GM13976 (cell line): ENCODE measurements at places on chromosomes 11 and 22.

GRCh38 chr22:46649141-46650077 is 29.2 kb downstream of the GRAMD4 start:
- DNase-seq, result no peak

- peak; percentile 18 for DNase-seq
Observed at GRCh38 chr11:121656328-121657090, 203.7 kb upstream of the SORL1-AS1 start.

GRCh38 chr22:47202819-47203553 is 440.5 kb downstream of the TBC1D22A start:
- no peak for DNase-seq

- no peak for DNase-seq
Observed at GRCh38 chr22:27709919-27710675, 91.5 kb downstream of the MN1 start.

DNA sequence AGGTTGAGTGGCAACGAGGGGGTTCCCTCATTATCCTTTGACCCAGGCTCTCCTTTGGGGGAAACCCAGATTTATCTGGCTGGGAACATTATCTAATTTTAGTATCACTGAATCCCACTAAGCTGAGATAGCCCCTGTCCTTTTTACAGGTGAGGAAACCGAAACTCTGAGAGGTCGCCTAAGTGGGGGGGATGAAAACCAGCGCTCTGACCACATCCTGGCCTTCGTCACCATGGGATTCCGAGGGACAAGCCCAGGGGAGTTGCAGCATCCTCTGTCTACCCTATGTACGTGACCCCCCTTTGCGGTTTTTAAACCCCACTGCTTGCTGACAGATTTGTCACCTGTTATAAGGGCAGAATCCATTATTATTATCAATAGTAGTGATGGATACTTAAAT is 61.0 kb downstream of the ISX start:
- peak; percentile 59 for DNase-seq

DNA sequence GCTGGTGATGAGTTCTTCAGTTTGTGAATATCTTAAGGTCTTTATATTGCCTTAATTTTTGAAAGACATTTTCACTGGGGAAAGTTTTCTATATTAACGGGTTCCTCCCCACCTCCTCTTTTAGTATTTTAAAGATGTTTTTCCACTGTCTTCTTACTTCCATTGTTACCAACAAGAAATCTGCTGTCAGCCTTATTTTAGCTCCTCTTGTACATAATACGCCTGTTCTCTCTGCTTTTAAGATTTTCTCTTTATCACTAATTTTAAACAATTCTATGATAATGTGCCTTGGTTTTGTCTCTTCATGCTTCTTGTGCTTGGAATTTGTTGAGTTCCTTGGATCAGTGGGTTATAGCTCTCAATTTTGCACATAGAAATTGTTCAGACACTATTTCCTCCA is 280.4 kb downstream of the DCDC1 start:
- DNase-seq, result no peak

GRCh38 chr11:73402834-73403185 is 26.6 kb downstream of the RELT start:
- peak; percentile 56 for DNase-seq

- DNase-seq, result no peak
Observed at GRCh38 chr22:26643418-26644100, 13.8 kb upstream of the MIAT start.

GRCh38 chr11:44904261-44905020 is 46.2 kb downstream of the TP53I11 start:
- DNase-seq, result no peak

GRCh38 chr11:118295815-118296454 is 8.6 kb upstream of the CD3E start:
- DNase-seq, result peak; percentile 41

DNA sequence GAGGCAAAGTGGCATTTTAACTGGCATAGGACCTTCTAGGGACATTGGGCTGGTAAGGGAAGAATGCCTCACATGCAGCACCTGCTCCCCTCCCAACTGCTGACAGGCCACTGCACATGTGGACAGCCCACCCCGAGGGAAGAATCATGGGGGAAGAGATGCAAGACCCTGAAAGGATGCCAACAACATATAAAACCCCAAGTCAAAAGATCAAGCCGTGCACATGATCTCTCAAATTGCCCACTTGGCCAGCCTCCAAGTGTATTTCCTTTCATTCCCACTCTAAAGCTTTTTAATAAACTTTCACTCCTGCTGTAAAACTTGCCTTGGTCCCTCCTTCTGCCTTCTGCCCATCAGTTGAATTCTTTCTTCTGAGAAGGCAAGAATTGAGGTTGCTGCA is 947.8 kb upstream of the CCDC90B start:
- DNase-seq, result no peak

DNA sequence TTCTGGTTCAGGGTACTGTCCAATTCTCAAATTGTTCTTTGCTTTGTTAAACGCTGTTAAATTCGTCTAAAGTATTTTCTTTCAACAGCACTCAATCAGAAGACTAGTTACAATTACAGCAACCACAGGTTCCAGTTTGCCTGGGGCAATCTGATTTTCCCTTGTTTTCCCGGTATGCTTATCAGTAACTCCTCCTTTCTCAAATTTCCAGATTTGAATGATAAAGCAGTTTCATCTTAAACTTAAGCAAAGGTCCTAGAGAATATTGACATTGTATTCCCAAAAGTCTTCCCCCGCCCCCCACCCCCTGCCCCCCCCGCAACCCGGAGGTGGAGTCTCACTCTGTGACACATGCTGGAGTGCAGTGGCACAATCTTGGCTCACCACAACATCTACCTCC is 10.5 kb upstream of the USP28 start:
- no peak for DNase-seq

GRCh38 chr11:61294717-61295595 is at the start of gene VWCE:
Gene VWCE, minus strand, starts transcription at chr11:61295316. Its CDS starts 279 bp downstream, at chr11:61295037.
- peak; percentile 95 for DNase-seq

- DNase-seq, result no peak
Observed at GRCh38 chr11:108565653-108566052, 27.9 kb downstream of the EXPH5 start.

DNA sequence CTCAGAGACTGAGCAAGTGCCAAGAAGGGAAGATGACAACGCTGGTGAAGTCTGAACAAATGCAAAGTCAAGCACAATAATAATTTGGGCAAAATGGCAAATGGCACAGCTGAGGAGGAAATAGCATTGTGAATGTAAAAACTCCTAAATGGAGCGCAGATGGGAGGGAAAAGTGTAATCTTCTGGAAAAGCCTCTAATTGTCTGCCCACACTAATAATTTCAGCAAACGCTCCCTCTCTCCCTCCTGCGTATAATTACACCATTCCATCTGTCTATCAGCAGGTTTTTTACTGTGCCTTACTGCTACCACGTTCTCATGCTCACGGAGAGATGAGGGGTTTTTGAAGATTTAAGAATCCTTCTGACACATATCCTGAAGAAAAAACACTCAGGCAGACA is 302.6 kb downstream of the KIRREL3 start:
- DNase-seq, result no peak

- DNase-seq, result no peak
Observed at GRCh38 chr11:69064394-69064957, 15.7 kb downstream of the TPCN2 start.

DNA sequence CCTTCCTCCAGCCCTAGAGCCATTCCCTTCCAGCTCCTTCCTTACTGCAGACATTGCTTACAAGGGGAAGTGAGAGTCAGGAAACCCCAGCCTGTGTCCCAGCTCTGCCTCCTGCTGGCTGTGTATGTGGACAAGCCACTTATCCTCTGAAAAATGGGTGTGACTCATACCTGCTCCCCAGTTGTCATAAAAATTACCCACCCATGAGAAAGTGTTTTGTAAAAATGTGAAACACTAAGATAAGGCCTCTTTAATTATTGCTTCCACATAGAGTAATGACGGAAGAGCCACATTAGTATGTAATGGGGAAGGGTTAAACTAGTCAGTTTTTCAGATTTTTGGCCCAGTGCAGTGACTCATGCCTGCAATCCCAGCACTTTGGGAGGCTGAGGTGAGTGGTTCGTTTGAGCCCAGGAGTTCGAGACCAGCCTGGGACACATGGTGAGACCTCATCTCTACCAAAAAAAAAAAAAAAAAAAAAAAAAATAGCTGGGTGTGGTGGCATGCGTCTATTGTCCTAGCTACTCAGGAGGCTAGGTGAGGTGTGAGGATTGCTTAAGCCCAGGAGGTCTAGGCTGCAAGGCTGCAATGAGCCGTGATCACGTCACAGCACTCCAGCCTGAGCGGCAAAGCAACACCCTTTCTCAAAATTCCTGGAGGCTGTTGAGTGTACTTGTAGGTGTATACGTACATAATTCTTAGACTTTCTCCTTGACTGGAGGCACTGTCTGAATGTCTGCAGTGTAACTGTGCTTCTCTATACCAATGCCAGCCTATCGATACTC is 84.9 kb downstream of the CTTN start:
- DNase-seq, result peak; percentile 72

- DNase-seq, result no peak
Observed at GRCh38 chr11:125326126-125326525, 161.6 kb downstream of the PKNOX2 start.

DNA sequence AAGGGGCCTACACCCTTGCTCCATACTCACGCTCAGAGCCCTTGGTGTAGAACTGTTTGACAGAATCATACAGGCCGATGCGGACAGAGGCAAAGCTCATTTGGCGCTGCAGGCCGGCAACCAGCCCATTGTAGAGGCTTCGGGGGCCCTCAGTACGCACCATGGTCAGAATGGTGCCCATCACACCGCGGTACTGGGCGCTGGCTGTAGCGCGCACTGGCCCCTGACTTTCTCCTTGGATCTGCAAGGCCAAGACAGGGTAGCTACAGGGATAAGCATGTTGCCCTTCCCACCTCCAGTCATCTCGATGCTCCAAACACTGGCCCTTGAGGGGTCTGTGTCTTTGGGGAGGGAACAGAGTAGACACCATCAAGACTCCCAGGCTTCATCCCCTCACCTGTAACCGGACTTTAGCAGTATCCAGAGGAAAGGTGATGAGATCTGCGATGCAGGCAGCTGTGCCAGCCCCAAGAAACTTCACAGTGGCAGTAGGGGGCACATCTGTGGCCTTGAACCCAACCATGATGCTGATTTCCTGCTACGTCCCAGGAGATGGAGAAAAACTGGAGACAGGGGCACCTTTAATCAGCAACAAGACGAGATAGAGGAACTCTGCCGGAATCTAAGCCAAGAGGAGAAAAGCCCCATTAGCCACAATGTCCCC is 4.7 kb downstream of the UCP2 start:
- DNase-seq, result no peak

- no peak for DNase-seq
Observed at GRCh38 chr11:6616596-6617250, 2.5 kb downstream of the TPP1 start.

DNA sequence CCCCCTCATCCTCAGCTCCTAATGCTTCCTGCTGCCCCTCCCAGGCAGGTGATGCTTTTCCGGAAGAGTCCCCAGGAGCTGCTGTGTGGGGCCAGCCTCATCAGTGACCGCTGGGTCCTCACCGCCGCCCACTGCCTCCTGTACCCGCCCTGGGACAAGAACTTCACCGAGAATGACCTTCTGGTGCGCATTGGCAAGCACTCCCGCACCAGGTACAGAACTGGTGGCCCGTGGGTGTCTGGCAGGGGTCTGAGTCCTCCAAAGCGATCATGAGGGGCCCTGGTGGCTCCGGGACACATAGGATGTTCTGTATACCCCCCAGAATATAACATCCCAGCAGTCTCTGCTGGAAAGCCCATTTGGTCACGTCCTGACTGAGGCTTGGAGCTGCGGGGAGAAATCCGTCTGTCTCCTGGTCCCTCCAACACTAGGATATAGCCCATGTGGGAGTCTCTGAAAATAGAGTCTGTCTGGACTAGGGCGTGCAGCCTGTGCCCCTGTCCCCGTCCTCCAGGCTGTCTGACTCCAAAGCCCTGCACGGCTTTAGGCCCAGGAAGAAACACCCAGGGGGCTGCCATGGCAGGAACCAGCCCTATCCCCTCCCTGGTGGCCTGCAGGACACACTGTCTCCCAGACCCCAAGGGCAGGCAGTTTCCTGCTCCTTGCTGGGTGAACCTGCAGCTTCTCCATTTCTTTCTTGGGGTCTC is 9.1 kb downstream of the F2 start:
- DNase-seq, result no peak

- DNase-seq, result no peak
Observed at GRCh38 chr22:31857247-31857646, 87.1 kb upstream of the YWHAH start.

- DNase-seq, result no peak
Observed at GRCh38 chr22:26553056-26553752, 36.7 kb downstream of the TPST2 start.

DNA sequence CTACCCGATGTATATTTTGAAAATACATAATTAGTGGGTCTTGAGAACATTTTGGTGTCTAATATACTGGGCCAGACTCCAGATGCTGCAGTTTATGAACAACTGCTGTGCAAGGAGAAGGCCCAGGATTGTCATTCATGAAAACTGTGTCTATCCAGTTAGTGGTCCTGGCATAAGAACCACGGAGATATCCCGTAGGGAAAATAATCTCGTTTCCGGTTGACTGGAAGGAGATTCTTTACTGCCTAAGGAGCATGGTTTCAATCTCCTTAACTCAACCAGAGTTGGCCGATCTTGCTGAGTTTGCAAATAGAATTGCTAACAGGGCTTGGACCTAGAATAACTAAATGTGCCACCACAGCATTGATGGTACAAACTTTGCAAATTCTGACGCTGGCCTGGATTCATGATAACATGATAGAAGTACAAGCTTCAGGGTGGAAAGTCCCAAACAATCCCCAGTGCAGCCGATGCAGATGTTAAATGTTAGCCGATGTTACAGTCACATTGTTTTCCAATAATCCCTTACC is 4.6 kb upstream of the RTCB start:
- DNase-seq, result no peak

DNA sequence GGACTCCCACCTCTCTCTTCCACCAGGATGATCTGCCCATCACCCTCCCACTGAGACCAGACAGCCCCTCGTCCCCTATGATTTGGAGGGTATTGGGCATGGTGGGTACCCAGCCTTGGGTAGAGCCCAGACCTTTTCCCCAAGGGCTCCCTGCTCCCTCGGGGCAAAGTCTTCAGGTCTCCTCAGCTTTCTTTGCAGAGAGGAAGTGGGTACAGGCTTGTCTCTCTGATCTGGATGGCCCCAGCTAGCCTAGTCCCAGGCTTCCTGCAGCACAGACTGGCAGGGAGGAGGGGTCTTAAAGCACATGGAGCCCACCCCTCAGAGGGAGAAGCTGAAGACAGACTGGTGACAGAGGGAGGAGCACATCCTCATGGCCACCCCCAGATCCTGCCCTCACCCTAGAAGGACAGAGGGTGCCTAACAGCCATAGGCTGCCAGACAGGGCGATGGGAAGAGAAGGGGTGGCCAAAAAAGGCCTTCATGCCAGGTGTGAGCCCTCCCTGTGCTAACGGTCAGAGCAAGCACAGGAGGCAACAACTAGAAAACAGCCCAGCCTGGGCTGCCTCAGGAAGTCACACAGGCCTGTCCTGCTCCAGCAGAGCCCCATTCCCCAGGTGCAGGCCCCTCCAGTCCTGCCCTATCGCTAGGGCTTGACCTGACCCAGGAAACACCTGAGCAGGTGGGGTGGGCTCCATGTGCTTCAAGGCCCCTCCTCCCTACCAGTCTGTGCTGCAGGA is 30.4 kb downstream of the SLC22A12 start:
- no peak for DNase-seq

- DNase-seq, result no peak
Observed at GRCh38 chr22:25147642-25147928, 52.1 kb upstream of the CRYBB3 start.
